ENCODE measurements at places on chromosomes 5 and 9. TPM values are rescaled to one million over a fixed set of nuclear protein-coding genes. Genes with fewer than 3 reads are reported as not detected.

Gene NSG2
- not detected for total RNA-seq

Gene SPATA31A7
- not detected for total RNA-seq

Gene ATP6V1G1
- total RNA-seq: 21.2 TPM

Gene DBH
- total RNA-seq: not detected

Gene PCDH1
- 1.8 TPM for total RNA-seq

Gene LHX2
- not detected for total RNA-seq

Gene TYRP1
- not detected for total RNA-seq

Gene NRARP
- total RNA-seq: 0.88 TPM

Gene PRRC1
- total RNA-seq: 43.5 TPM

Gene CDX1
- total RNA-seq: not detected

Gene CSF1R
- total RNA-seq: 1.4 TPM

Gene F12
- 0.45 TPM for total RNA-seq

DNA sequence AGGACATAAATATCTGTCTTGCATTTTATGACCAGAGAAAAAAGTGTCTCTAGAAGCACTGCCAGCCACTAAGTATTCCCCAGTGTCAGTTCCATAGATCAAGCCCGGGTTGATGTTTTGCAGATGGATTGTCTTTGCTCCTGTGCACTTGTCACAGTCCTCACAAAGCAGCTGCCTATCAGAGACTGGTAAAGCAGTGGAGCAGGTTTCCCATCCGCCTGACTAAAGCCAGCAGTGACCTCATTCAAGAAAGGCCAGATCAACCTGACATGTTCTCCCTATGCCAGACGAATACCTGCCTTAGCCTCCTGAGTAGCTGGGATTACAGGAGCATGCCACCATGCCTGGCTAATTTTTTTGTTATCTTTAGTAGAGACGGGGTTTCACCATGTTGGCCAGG, 26.8 kb upstream of the GARNL3 start:
- H3K27me3 ChIP-seq: peaks cover 12% of the 10 kb centered on the region
- H3K36me3 ChIP-seq: no peaks in the 10 kb centered on the region
- DNase-seq: no peak
- H3K4me3 ChIP-seq: no peak overlapping the region
- no peaks in the 10 kb centered on the region for H3K4me1 ChIP-seq
- no peak overlapping the region for H3K27ac ChIP-seq

DNA sequence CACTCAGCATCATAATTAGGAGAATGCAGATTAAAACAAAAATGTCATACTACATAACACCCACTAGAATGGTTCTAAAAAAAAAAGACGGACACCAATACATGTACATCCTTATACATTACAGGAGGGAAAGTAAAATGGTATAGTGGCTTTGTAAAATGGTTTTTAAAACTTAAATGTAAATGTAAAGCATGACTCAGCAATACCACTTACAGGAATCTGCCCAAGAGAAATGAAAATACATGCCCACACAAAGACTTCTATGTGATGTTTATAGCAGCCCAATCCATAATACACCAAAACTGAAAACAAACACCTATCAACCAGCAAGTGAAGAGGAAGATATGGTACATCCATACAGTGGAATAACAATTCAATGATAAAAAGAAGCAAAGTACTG, 939.1 kb upstream of the ACO1 start:
- no peaks in the 10 kb centered on the region for H3K27me3 ChIP-seq
- H3K4me1 ChIP-seq: no peaks in the 10 kb centered on the region
- DNase-seq: no peak
- H3K4me3 ChIP-seq: no peak overlapping the region
- no peaks in the 10 kb centered on the region for H3K36me3 ChIP-seq

DNA sequence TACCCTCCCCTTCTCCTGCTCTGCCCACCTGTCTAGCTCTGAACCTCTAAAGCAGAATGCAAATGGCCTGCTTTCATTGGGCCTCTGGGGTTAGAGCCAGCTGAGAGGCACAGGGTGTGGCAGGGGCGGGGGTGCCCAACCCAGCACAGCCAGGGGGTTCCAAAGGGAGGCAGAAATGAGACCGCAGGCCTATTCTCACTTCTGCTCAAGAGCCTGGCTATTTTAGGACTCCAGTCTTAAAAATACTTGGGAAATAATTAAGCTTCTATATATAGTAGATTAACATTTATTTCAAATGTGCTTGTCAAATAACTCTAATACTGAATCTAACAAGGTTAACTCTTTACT, 5.7 kb downstream of the QSOX2 start:
- H3K27ac ChIP-seq: no peak overlapping the region
- peaks cover 28% of the 10 kb centered on the region for H3K4me1 ChIP-seq
- H3K4me3 ChIP-seq: no peak overlapping the region

GRCh38 chr9:17216011-17216410, 81.2 kb downstream of the CNTLN start:
- no peaks in the 10 kb centered on the region for H3K27me3 ChIP-seq
- no peak for DNase-seq
- H3K36me3 ChIP-seq: peaks cover 12% of the 10 kb centered on the region
- H3K4me3 ChIP-seq: no peak overlapping the region

DNA sequence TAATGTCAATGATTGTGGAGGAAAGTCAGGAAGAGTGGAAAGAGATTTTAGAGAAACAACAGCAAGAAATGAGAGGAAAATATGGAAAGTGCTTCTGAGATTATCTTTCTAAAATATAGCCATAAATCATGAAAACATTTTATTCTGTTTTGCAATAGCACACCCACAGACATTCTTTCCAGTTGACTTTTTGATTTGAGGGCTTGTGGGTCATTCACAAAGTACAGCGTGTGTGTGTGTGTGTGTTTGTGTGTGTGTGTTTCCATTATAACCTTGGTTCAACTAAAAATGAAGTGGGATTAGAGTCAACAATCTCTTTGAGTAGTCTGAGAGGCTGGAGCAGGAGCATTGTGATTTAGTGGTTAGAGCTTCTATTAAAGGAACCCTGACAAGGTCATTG, 116.6 kb upstream of the GAS1 start:
- H3K27me3 ChIP-seq: peaks cover 54% of the 10 kb centered on the region
- H3K27ac ChIP-seq: no peak overlapping the region
- DNase-seq: no peak
- no peak overlapping the region for H3K4me3 ChIP-seq
- no peaks in the 10 kb centered on the region for H3K36me3 ChIP-seq

DNA sequence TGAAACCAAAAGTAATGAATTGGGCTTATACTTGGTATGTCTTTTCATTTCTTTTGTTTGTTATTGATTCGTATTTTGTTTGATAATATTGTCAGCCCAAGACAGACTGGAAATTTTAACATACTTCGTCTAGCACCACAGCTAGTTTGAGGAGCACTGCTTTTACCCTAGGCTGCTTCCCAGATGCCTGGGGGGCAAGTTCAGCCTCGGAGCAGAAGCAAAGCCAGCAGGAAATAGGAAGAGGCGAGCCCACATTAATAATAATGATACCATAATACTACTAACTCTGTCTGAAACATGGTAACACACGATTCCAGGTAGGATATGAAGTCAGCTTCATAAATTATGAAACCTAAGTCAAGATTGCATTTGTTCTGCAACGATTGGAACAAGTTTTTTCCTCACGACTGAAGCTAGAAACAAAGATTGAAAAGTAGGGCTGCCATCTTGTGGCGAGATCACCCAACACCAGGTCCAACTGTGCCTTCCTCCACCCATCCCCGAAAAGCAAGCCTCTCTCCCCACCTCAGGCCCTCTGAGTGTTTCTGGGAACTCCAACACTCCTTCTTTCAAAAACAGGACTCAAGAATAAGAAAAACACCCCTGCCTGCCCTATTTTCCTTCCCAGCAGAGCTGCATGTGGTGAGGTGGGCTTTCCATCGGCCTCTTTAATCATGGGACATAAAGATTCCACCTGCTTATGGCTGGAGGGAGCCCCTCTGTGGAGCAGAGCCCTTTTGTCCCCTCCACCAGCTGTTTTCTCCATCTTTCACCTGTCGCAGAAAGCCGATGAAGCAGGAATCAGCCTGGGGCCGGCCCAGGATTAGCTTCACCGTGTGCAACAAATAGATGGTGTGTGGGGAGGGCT, 236.4 kb downstream of the CAAP1 start:
- no peaks in the 10 kb centered on the region for H3K4me1 ChIP-seq
- no peak overlapping the region for H3K27ac ChIP-seq
- H3K36me3 ChIP-seq: no peaks in the 10 kb centered on the region
- no peaks in the 10 kb centered on the region for H3K27me3 ChIP-seq
- no peak for DNase-seq
- no peak overlapping the region for H3K4me3 ChIP-seq

GRCh38 chr5:154345255-154345952, 100.4 kb upstream of the SAP30L start:
- H3K27ac ChIP-seq: no peak overlapping the region
- H3K27me3 ChIP-seq: no peaks in the 10 kb centered on the region
- H3K4me1 ChIP-seq: peaks cover 10% of the 10 kb centered on the region
- H3K36me3 ChIP-seq: peaks cover 5% of the 10 kb centered on the region
- no peak for DNase-seq
- H3K4me3 ChIP-seq: no peak overlapping the region

DNA sequence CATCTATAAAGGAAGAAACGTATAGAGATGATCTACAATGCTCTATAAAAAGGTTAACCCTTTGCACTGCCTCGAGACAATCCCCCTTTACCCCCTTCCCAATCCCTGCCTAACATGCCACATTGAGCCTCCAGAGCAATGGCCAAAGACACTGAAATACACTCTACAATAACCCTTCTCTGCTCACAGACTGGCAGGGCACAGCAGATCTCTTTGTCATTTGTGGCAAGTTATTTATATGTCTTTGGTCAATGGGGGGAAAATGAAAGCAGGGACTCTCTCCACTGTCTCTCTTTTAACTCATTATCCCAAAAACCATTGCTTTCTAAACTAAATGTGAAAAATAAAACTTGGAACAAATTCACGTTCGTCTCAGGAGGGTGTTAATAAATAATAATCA, 51.7 kb downstream of the PTCH1 start:
- H3K4me3 ChIP-seq: no peak overlapping the region
- no peak overlapping the region for H3K27ac ChIP-seq
- no peak for DNase-seq
- H3K4me1 ChIP-seq: peaks cover 40% of the 10 kb centered on the region
- H3K27me3 ChIP-seq: no peaks in the 10 kb centered on the region

- H3K4me1 ChIP-seq: no peaks in the 10 kb centered on the region
- no peaks in the 10 kb centered on the region for H3K36me3 ChIP-seq
- peaks cover 38% of the 10 kb centered on the region for H3K27me3 ChIP-seq
- DNase-seq: no peak
Observed at GRCh38 chr5:158837908-158838307, 261.8 kb downstream of the EBF1 start.

DNA sequence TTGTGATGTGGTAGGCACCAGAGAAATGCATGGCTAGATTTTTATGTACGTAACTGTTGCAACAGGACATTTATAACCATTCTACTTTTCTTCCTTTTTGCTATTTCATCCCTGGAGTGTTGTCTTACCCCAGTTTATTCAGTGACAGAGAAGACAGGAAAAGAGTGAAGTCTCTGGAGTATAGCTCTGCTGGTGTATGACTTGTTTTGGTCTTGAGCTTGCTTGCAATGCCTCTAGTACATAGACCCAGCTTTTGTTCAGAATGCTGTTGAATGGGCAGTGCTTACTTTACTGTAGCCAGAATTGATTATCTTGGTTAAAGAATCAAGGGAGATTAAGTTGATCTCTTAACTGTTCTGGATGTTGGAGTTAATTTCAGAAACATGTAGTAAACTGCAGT, 94.3 kb downstream of the PBX3 start:
- no peaks in the 10 kb centered on the region for H3K27me3 ChIP-seq
- no peak overlapping the region for H3K27ac ChIP-seq
- no peak overlapping the region for H3K4me3 ChIP-seq

- H3K4me3 ChIP-seq: no peak overlapping the region
- H3K36me3 ChIP-seq: no peaks in the 10 kb centered on the region
- no peaks in the 10 kb centered on the region for H3K4me1 ChIP-seq
- no peak overlapping the region for H3K27ac ChIP-seq
Observed at GRCh38 chr9:120161776-120162175, 418.2 kb downstream of the CDK5RAP2 start.

DNA sequence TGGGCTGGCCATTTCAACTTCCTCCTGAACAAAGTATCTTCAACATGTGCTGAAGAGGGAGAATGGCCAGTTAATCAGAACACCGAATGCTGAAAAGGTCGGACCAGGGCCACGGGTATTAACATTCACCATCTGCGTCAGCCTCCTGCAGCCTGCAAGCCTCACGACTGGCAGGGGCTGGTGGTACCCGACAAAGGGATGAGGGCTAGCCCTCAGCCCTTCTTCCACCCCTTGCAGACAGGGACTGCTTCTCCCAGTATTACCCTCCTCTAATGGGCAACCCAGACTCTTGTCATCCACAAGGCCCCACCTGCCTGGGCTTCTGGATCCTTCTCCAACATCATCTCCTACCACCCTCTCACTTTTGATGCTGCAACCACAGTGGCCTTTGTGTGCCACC, 246.6 kb downstream of the FSTL4 start:
- H3K27me3 ChIP-seq: peaks cover 30% of the 10 kb centered on the region
- H3K4me3 ChIP-seq: no peak overlapping the region
- H3K27ac ChIP-seq: no peak overlapping the region
- no peak for DNase-seq
- H3K36me3 ChIP-seq: no peaks in the 10 kb centered on the region
- no peaks in the 10 kb centered on the region for H3K4me1 ChIP-seq

DNA sequence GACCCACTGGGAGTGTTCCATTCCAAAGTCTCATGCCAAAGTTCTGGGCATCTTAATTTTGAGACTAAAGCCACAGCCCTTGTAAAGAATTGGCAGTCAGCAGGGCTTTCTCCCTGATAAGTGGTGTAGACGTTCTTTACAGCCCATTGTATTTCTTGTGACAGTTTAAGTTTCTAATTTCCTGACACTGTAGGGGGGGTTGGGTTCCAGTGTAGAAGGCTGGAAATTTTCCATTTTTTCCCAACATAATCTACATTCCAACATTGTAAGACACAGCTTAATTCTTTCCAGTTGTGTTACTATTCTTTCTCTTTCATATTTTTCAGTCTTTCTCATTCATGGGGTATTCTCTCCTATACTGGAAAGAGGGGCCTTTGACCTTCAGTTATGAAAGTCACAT, 121.1 kb downstream of the FBXL7 start:
- H3K4me3 ChIP-seq: no peak overlapping the region
- H3K27me3 ChIP-seq: no peaks in the 10 kb centered on the region
- no peaks in the 10 kb centered on the region for H3K4me1 ChIP-seq

- no peak overlapping the region for H3K27ac ChIP-seq
- no peaks in the 10 kb centered on the region for H3K4me1 ChIP-seq
- DNase-seq: no peak
- H3K27me3 ChIP-seq: peaks cover 26% of the 10 kb centered on the region
- no peaks in the 10 kb centered on the region for H3K36me3 ChIP-seq
Observed at GRCh38 chr5:172556262-172556661, 84.8 kb upstream of the NEURL1B start.

DNA sequence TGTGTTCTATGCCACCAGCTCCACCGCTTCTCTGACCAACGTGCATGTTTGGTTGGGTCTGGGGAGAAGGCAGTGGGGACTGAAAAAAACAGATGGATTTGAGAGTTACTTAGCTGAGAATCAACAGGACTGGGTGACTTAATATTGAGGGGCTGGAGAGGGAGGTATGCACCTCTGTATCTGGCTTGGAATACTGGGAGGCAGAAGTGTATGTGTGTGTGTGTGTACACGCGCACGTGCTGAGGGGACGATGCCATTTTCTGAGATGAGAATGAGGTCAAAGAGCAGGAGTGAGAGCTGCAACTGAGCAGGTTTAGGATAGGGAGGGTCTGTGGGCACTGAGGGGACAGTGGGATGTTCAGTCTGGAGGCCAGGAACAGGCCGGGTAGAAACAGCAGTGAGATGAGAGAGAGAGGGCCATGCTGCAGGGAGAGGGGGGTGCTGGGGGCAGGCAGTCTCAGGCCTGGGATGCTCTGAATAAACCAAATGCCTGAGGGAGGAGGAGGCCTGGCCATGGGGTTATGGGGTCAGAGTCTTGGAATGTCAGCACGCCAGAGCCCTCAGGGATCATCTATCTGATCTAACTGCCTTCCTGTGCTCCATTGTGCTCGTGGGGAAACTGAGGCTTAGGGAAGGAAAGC, 14.0 kb downstream of the PDGFRB start:
- no peaks in the 10 kb centered on the region for H3K36me3 ChIP-seq
- no peak for DNase-seq
- H3K4me1 ChIP-seq: peaks cover 32% of the 10 kb centered on the region
- no peak overlapping the region for H3K4me3 ChIP-seq
